ENCODE measurements at places on chromosomes 6 and 20. TPM values are rescaled to one million over a fixed set of nuclear protein-coding genes. Genes with fewer than 3 reads are reported as not detected.

Gene KCNQ2
- 0.44 TPM for total RNA-seq

Gene C6orf52
- 4.4 TPM for total RNA-seq

Gene TNNC2
- total RNA-seq, result 0.49 TPM

Gene C6orf136
- total RNA-seq, result 36.0 TPM

Gene ZNF831
- total RNA-seq, result 8.2 TPM
